ENCODE measurements at places on chromosomes 7 and 10. TPM values are rescaled to one million over a fixed set of nuclear protein-coding genes. Genes with fewer than 3 reads are reported as not detected.

TMEM72 gene
- not detected for total RNA-seq

PAPSS2 gene
- 14.8 TPM for total RNA-seq

DNA sequence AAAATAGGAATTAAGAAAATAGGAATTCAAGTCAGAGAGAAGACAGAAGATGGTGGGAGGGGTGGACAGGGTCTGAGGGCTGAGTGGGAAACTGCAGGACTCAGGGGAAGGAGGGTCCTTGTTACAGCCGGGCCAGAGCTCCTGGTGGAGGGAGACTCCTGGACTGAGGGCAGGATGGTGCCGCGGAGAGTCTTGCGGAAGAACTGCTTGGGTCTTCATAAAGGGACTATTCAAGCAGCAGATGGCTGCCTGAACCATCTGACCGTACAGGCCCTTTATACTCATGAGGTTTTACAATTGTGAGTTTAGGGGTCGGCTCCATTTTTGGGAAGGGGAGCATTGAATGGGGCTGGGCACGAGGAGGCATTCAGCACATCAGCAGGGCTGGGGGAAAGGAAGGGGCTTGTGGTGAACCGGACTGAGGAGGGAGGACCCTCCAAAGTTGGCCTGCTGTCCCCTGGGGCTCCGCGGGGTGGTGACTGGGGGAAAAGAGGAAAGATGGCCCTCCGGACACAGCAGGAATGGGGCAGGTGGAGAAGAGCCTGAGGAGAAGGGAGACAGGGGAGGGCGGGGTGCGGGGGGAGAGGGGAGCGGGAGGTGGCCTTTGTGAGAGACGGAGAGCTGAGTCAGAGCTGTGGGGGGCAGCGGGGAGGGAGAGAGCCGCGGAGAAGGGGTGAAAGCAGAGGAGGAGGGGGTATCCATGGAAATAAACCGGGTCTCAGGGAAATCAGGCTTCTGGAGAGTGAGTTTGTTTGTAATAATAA lies 1.5 kb downstream of the FAM131B start:
- DNase-seq = no peak

LSM8 gene
- 7.9 TPM for total RNA-seq

MBL2 gene
- total RNA-seq = not detected

DNA sequence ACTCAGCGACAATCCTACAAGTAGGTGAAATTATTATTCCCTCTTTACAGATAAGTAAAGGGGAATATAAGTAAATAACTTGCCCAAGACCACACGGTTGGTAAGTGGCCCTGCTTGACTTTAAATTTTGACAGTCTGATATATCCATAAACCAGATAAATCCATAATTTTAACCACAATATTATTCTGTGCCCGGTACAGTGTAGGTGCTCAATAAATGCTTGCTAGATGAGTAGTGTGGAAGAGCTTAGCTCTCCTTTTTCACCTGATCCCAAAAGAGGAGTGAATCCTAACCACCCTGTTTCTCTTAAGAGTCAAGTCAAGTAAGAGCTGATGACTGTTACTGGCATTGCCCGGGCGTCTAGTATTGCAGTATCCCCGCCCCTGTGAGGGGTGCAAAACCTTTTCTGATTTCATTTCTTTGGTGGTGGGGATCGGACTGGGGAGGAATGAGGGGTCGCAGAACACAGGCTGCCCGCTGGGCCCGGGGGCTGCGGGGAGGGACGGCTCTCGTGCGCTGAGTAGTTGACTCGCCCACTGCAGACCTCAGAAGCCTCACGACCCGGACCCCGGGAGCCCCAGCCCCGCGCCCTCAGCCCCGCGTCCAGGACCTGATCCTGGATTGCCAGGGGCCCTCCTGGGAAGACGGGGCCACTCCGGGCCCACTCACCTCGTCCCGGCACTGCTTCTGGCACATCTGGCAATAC lies 490 bp downstream of the KIN start:
- DNase-seq = no peak

DNA sequence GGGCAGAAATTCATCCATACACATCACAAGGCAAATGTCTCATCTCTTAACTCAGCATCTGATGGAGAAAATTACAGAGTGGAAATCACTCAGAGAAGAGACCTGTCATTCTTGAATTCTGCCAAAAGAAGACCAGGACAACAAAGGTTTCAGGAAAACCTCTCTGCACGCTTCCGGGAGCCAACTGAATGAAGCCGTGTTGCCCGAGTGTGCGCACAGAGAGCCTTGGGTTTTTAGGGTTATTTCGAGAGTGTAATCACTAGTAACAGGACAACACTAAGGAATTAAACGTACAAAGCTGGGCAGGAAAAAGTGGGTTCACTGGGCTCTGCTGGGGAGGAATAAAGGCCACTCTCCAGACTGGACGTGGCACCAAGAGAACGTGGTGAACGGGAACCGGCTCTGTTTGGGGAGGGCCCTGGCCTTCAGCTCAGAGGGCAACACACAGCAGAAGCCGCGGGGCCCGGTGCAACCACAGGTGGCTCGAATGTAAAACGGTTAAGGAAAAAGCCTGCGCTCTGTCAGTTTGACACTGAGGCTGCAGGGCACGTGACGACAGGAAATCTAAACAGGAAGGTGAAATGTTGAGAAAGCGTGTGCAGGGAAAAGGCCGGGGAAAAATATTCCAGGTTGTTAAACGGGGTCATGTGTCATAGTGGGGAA lies 331.5 kb downstream of the DNAJB6 start:
- no peak for DNase-seq

DNA sequence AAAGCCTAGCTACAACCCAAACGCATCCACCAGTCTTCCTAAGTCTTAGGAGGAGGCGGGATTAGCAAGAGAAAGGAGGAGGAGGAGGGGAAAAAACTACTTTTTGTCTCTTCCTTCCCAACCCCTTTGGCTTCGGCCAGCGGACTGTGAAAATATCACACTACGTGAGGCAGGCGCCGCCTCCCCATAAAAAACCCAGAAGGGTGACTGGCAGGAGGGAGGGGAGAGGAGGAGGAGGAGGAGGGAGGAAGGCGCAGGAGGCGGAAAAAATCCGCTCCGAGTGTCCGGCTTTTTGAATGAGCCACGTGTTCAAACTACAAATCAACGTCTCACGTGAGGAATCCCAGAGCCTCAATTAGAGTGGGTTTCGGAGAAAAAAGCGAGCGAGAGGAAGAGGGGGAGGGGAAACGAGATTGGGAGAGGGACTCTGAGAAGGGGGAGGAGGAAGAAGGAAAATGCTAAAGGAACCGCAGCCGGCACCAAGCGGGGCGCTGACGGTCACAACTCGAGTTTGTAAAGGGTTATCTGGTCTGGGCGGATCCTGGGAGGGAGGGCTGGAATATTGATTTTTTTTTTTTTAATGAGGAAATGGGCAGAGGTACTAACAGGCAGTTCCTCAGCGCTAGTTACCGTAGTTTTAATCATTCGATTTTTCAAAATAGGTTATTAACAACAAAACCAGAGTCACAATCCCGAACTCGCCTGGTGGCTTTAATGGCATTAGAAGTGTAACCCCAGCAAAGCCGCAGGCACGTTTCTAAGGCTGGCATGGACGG lies at the start of gene IGF2BP3:
IGF2BP3 (minus strand) TSS at position 162 of the 776 bp plus-strand sequence. CDS start 381 bp downstream, outside the sequence.
- DNase-seq = no peak

DNA sequence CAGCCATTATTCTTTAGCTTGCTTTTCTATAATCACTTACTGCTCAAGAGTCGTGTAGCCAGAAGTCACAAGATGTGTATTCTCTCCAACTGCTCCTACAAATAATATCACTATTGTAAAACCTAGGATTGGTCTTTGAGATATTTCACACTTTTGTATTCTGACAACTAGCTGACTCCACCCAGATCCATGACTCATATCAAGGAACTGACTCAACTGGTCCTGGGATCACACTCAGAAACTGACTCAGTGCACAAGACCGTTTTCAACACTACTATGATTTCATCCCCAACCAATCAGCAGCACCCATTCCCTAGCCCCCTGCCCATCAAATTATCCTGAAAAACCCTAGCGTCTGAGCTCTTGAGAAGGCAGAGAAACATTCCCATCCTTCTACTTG lies 56.5 kb upstream of the ORC5 start:
- DNase-seq = no peak

DNA sequence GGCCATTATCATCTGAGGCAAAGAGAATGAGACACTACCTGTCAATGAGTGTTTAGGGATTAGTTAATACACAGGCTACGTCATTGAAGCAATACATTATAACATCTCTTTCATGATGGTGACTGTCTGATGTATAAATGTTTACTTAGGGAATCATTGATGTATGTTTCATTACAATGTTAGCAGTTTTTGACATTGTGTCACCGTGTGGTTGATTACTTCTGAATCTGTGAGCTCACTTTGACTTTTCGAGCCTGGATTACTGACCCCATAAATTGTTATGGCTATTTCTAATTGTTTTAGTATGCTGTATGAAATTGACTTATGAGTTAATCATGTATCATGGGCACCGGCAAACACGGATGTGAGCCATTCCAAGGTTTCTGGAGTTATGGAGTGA lies 494.0 kb downstream of the MAGI2 start:
- no peak for DNase-seq

ARHGAP22 gene
- 2.0 TPM for total RNA-seq

GRCh38 chr10:79127151-79127961 lies 58.6 kb downstream of the ZMIZ1 start:
- DNase-seq = peak; percentile 78

DNA sequence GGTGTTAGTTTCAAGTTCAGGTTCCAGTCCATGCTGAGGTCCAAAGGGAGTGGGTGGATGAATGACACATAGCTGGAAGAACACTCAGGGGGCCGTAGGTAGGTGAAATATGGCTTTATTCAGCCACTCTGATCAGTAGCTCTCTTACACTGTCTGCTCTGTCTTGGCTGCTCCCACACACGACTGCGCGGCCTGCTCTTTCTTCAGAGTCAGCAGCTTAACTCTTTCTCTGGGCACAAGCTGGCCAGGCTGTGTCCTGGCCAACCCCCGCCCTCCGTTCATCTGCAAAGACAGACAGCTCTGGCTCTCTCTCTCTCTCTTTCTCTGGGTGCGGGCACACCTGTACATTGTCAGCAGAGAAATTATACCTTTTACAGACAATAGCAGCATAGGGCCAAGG lies 317.4 kb upstream of the SORCS1 start:
- DNase-seq = no peak

DNA sequence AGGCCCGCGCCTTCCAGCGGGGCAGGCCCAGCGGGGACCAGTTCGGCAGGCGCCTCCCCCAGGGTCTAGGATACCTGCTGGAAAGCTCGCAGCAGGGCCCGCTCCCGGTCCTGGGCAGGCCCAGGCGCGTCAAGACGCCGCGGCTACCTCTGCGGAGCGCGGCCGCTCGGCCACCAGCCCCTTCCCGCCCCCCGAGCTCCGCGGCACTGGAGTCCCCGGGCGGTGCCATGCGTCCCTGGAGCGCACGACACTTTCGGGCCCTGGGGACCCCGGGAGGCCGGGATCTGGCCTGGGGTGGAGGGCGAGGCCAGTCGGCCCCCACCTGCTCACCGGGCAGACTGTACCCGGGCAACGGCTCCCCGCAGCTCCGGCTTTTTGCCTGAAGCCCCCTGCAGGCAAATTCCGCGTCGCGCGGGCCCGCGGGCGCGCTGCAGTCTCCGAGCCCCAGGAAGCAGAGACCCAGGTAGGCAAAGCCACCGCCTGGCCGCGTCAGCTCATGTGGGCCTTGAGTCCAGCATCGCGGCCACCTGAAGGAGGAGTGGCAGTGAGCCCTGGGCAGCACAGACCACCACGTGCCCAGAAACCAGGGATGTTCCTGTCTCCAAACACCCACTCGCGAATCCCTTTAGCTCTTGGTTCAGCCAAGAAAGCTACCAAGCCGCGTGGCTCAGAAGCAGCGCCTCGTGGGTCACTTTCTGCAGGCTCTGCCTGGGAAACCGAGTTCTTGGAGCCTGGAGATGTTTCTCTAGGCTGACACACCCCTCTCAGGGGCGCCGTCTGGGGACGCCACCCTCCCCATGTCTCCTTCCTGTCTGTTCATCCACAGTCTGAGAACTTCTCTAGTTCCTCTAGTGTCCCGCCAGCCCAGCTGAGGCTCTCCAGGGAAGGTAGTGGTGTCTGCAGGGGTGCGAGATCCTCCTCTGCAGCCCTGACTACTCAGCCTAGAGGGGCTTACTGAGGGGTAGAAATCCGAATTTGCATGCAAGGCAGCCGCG lies 46.1 kb upstream of the APBB1IP start:
- DNase-seq = no peak

GRCh38 chr10:77893386-77893785 lies 33.2 kb downstream of the DLG5 start:
- no peak for DNase-seq

- DNase-seq = no peak
Measured at GRCh38 chr10:58996866-58997265, 179.6 kb upstream of the PHYHIPL start.

DNA sequence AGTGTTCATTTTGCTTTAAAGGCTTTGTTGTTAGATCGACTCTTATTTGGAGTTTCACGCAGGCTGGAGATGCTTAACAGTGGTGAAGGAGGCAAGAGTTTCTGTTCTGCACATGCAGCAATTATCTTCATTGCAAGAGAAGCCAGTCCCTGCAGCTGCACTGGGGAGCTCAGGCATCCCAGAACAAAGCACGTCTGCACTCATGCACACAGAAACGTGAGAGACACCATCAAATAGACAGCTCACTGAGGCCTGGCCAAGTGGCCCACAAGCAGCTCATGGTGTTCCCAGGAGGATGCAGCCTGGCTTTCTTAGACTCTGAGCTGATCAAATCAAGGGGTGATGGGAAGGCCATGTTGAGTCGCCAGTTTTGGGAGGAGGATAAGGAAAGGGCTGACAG lies 246.1 kb downstream of the CREB5 start:
- no peak for DNase-seq

DNA sequence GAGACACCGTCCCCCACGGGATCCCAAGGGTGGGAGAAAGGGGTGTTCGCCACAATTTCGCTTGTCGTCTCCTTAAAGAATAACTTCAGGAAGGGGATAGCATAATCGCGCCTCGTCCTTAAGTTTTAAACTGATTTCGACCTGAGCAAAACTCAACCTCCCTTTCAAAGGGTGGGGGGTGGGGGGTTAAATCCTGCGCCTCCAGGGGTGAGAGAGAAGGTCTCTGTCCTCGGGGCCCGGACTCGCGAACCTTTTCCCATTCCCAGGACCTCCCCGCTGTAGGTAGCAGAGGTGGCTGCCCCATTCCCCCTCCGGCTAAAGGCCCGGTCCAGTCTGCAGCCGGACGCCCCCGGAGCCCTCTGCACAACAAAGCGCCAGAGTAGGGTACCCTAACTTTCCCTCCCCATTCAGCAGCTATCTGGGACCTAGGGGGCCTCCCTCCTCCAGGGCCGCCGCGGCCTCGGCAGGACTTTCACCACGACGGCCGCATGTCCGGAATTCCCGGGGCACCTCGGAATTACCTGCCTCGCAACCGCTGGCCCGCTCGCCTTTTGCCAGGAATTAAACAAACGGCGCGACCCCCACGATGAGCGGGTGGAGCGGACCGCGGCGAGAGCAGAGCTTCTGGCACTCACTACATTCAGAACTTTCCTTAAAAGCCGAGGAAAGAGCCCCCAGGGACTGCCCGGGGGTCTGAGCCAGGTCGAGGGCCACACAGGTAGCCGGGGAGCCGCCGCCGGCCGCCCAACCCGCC lies 1.7 kb downstream of the CDK6 start:
- no peak for DNase-seq

GRCh38 chr7:151755131-151755801 lies 121.6 kb downstream of the PRKAG2 start:
- DNase-seq = no peak

ARMC10 gene
- total RNA-seq = 66.4 TPM

- no peak for DNase-seq
Measured at GRCh38 chr10:96608805-96609204, 22.0 kb upstream of the TM9SF3 start.

- peak; percentile 51 for DNase-seq
Measured at GRCh38 chr10:47165711-47166404, 134.1 kb upstream of the GDF10 start.

- DNase-seq = no peak
Measured at GRCh38 chr10:71837098-71837827, 13.8 kb downstream of the PSAP start.

OR2A42 gene
- not detected for total RNA-seq

NPSR1 gene
- total RNA-seq = not detected

All from ascending aorta (tissue), 2 donors.